ENCODE measurements at places on chromosomes 2 and 18.

- DNase-seq = no peak
Observed at GRCh38 chr2:64641599-64641998, 12.1 kb downstream of the SERTAD2 start.

- DNase-seq = no peak
Observed at GRCh38 chr2:118591223-118591622, 256.2 kb downstream of the EN1 start.

DNA sequence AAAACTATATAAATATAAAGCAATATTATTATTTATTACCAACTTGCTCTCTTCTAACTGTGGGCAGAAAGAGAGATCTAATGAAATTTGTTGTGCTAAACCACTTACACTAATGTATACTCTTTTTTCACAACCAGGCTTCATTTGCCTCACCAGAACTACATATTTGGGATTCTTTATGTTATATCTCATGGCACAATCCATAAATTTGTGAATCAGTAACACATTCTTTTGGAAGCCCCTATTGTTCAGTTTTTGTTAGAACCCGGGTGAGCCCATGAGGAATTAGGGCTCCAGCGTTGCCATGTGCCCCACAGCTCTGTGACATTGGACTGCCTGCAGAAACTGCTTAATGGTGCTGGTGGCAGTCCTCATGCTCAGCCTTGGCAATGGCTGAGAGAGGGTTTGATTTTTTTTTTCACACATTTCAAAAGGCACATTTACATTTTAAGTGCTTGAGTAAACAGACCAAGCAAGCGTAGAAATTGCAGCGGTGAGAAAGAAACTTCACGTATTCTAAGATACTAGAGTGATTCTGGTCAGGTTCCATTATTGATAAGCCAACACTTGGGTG, 15.3 kb downstream of the VIT start:
- DNase-seq = no peak

DNA sequence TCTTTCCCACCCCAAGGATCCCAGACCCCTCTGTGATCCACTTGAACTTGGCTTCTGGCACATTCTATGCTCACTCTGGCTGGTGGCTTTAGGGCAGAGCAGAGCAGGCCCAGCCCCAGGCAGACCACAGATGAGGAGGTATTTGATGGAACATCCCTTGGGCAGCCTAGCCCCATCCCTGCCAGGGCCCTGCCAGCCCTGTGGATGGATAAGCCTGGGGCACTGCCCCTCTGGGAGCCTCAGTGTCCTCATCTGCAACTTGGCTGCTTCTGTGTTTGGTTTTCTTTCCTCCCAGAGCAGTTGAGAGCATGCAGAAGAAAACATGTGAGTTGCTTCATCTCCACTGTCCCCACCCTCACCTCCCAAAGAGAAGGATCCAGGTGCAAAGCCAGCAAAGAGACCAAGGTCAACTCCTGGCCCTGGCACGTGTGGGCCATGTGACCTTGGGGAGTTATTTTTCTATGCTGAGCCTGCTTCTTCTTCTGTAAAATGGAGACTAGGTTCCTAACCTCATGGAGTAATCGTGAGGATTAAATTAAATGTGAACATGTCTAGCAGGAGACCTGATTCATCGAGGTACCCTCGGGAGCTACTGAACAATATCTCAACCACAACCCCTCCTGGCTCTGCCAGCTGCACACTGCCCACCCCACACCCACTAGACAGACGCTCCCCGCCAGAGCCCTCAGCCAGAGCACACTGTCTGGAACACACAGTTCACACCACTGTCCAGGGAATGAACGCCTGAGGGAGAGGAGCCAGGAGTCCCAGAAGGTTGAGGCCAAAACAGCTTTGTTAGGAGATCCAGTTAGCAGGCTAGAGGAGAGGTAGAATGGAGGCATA, 14.6 kb upstream of the TNS1 start:
- no peak for DNase-seq

DNA sequence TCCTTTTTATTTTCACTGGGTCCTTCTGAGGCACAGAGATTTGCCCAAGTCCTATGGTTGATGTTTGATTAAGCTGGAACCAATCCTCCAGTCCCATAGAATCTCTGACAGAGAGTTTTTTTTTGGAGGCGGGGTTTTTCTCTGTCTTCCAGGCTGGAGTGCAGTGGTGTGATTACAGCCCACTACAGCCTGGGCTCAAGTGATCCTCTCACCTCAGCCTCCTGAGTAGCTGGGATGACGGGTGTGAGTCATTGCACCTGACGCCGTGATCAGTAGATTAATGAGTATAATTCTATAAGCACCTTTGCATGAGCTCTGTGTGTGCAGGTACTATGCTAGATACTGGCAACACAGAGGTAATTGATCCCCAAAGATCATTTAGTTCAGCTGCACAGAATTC, 15.3 kb upstream of the TRPM8 start:
- DNase-seq = no peak

DNA sequence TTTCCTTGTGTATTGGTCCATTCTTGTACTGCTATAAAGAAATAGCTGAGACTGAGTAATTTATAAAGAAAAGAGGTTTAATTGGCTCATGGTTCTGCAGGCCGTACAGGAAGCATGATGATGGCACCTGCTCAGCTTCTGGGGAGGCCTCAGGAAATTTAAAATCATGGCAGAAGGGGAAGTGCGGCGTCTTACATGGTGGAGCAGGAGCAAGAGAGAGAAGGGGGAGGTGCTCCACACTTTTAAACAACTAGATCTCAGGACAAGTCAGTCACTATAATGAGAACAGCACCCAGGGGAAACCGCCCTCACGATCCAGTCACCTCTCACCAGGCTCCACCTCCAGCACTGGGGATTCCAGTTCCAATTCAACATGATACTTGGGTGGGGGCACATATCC, 54.3 kb downstream of the MSH2 start:
- no peak for DNase-seq

- no peak for DNase-seq
Observed at GRCh38 chr2:232581725-232582124, 31.2 kb downstream of the EIF4E2 start.

GRCh38 chr2:37653805-37654378, 17.6 kb downstream of the CDC42EP3 start:
- DNase-seq = no peak

- no peak for DNase-seq
Observed at GRCh38 chr2:2175381-2176090, 155.5 kb downstream of the MYT1L start.

DNA sequence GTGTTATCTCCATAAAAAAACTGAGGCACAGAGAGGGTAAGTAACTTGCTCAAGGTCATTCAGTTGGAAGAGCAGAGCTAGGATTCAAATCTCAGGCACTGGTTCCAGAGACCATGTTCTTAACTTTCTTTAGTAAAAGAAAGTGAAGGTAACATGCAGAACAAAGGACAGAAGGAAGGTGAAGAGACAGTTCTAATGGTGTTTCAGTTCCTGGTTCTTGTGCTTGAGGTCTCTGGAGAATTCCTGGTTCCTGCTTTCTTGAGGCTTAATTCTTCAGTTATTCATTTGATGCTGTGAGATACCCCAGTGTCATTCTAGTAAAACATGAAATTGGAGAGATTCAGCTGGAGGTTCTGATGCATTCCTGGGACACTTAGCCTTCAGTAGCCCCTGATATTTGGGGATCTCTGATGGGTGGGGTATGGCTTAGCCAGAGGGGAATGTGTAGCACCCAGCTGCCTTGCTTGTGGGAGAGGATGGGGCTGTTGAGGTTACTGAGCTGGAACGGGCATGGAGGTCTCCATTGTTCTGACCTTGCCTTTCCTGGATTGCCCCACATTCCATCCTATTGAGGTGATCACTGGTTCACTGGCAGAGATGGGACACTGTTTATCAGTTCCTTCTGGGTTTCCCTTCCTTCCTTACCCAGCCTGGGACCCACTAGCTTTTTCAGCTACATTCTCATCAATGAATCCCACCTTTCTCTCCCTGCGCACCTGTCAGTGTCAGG, 46.8 kb downstream of the SEMA4F start:
- no peak for DNase-seq

GRCh38 chr18:36561046-36561445, 263.5 kb downstream of the FHOD3 start:
- DNase-seq = no peak

DNA sequence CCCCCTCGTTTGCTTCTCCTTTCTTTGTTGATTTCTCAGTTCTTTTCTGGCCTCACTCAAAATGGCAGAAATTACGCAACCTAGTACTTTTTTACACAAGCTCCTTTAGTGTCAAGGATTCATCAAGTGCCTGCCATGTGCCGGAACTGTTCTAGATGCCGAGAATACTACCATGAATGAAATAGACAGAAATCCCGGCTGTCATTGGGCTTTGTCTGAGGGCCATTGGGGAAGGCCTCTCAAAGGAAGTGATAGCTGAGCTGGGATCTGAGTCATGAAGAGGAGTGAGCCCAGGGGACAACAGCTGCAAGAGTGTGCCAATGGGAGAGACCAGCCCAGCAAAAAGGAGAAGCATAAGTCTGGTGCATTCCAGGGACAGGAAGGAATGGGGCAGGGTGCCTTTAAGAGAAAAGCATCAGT, 34.3 kb upstream of the PPP1CB start:
- no peak for DNase-seq

DNA sequence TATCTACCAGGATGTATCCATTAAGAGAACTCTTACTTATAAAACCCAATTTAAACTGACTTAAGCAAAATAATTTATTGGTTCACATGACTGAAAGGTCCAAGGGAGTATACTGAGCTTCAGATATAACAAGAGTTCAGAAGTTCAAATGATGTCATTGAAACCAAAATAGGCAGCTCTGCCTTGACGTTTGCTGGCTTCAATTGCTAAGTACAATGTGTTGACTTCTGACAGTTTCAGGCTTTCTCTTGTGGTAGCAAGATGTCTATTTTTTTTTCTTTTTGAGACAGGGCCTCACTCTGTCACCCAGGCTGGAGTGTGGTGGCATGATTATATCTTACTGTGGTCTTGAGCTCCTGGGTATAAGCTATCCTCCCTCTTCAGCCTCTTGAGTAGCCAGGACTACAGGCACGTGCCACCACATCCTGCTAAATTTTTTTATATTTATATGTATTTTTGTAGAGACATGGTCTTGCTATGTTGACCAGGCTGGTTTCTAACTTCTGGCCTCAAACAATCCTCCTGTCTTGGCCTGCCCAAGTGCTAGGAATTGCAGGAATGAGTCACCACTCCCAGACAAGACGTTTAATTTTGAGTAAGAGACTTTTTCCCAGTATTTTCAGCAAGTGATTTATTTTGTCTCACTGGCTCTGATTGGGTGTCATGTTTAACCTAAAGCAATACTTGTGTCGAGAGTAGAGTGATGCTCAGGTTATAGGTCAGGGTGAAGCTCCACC, 184.8 kb downstream of the NR4A2 start:
- no peak for DNase-seq

DNA sequence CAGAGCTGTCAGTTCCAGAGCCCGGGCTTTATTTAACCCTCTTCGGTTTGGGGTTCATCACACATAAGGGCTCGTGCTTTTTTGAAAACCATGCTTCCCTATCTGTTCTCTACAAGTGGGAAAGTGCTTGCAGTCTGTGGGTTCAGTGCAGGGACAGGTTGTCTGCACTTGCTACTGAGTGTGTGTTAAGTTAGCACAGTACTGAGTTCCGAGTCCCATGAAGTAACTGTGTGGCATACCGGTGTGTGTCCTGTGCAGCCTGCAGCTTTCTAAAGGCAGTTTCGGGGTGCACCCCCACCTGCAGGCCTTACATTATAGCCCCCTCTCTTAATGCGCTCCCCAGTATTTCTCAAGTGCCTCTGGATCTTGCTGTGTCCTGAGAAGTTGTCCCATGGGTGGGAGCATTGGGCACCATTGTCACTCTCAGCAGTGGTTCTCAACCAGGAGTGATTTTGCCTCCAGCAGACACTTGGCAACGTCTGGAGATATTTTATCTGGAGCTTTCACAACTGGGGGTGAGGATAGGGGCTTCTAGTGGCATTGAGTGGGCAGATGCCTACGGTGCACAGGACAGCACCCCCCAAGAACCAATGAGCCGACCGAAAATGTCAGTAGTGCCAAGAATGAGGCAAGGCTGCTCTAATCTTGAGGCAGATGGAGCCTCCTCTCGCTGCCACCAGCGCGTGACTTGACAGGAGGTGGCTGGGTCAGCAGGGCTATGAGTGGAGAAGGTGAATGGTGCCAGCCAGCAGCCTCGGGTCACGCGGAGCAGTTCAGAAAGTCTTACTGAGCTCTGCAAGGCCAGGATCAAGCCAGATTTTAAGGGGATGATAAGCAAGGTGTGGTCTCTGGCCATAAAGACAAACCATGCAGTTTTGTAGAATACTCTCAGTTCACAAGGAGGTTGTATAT, 152.2 kb downstream of the SMAD7 start:
- no peak for DNase-seq

- DNase-seq = no peak
Observed at GRCh38 chr2:239756790-239757760, 268.1 kb downstream of the NDUFA10 start.

DNA sequence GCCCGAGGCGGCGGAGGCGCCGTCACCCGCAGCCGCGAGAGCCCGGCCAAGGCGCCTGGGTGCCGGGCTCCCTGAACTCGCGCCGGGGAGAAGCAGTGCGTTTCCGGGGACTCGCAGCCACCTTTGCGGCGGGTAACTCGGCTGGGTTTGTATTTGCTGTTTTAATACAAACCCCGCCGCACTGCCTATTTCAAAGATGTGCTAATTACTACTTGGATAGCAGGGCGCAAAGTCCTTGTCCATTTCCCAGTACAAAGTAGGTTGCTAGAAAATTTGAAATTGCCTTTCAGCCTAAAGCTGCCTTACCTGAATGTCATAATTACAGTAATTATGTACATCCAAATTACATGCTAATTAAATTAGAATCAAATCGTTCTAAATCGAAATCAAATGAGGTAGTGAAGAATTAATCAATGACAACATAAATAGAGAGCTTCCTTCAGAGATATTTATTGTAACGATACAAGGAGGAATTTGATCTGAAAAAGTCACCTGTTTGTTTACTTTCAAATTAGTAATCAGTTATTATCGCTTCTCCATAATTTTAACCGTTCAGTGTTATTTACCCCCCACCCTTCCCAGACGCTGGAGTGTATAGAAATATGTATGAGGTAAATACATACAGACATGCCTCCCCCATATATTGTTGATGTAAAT, 8.1 kb downstream of the SP9 start:
- no peak for DNase-seq

DNA sequence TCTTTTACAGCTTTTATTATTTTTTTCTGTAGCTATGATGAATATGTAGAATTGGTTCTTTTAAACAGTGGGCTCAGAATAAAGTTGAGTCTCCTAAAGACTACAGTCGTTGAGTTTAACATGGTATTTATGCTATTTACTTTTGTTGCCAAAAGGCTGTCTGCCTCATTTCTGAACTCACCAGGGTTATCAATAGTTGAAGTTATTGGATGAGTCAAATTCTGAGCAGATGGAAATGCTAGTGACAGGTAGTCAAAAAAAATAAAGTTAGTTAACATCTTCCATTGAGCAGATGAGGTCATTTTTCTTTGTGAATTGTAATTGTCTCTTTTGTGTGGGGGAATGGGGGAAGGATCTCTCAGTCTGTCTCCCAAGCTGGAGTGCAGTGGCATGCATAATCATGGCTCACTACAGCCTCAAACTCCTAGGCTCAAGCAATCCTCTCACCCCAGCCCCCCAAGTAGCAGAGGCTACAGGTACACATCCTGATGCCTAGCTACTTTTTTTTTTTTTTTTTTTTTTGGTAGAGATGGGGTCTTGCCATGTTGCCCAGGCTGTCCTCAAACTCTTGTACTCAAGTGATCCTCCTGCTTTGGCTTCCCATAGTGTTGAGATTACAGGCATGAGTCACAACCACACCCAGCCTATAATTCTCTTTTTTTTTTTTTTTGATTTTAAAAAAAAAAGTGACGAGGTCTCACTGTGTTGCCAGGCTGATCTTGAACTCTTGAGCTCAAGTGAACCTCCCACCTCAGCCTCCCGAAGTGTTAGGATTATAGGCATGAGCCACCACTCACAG, 8.9 kb downstream of the PAPOLG start:
- no peak for DNase-seq

GRCh38 chr2:137886083-137886831, 78.0 kb upstream of the HNMT start:
- no peak for DNase-seq

All from stimulated activated CD8-positive, alpha-beta memory T cell treated with anti-CD3 and anti-CD28 coated beads, Interleukin-7, amount 100 ng/mL, for 1 hour (primary cell).